ENCODE measurements at places on chromosomes 2 and 18. TPM values are rescaled to one million over a fixed set of nuclear protein-coding genes. Genes with fewer than 3 reads are reported as not detected.

Gene FMNL2
- 0.64 TPM for total RNA-seq

Gene SCYGR4
- not detected for total RNA-seq

Gene FAM161A
- total RNA-seq, result 4.4 TPM

Gene TMEM169
- 2.6 TPM for total RNA-seq

Gene SLC4A3
- not detected for total RNA-seq

Gene SPIRE1
- total RNA-seq, result 2.9 TPM

Gene NAT8
- not detected for total RNA-seq

Gene WNT10A
- total RNA-seq, result 0.10 TPM

Gene FBXO15
- 0.89 TPM for total RNA-seq

Gene DCDC2C
- not detected for total RNA-seq

Gene ZBTB7C
- total RNA-seq, result 0.15 TPM

Gene FARP2
- total RNA-seq, result 18.2 TPM

Gene DOK6
- total RNA-seq, result not detected

Gene WNT6
- total RNA-seq, result not detected

Gene OSR1
- not detected for total RNA-seq

Gene IL1A
- 0.17 TPM for total RNA-seq

Gene SLC16A14
- 0.27 TPM for total RNA-seq

Gene RTP5
- not detected for total RNA-seq

Gene SERPINB11
- not detected for total RNA-seq

Gene TYMS
- total RNA-seq, result 421 TPM

Gene MC5R
- total RNA-seq, result not detected

Gene CD8B2
- total RNA-seq, result not detected

Gene PKDCC
- total RNA-seq, result not detected

Gene CCBE1
- total RNA-seq, result not detected

Gene IL36B
- not detected for total RNA-seq

Gene HRH4
- total RNA-seq, result 0.21 TPM

Gene DTYMK
- total RNA-seq, result 79.7 TPM

Gene CFAP65
- not detected for total RNA-seq

Gene GPN1
- 36.3 TPM for total RNA-seq

Gene TGFA
- not detected for total RNA-seq

Gene RUFY4
- total RNA-seq, result 2.1 TPM

Gene SCN1A
- not detected for total RNA-seq

Gene SKA1
- total RNA-seq, result 51.4 TPM

Gene TANK
- total RNA-seq, result 71.5 TPM

Gene PER2
- 13.1 TPM for total RNA-seq

Gene UGT1A10
- not detected for total RNA-seq

Gene M1AP
- not detected for total RNA-seq

Gene KCNS3
- not detected for total RNA-seq

Gene SERPINB13
- not detected for total RNA-seq

Gene UNC80
- not detected for total RNA-seq

Gene PID1
- not detected for total RNA-seq

Gene GKN1
- not detected for total RNA-seq

Gene SIX2
- not detected for total RNA-seq

Gene GYPC
- total RNA-seq, result 161 TPM

Gene CCDC148
- 0.15 TPM for total RNA-seq

Gene ACMSD
- total RNA-seq, result not detected

Gene PIKFYVE
- 34.7 TPM for total RNA-seq

Gene CREB1
- 92.5 TPM for total RNA-seq

Gene FZD7
- 0.12 TPM for total RNA-seq

Gene UGT1A4
- not detected for total RNA-seq

Gene GPR35
- 5.1 TPM for total RNA-seq

All from activated CD4-positive, alpha-beta T cell treated with anti-CD3 and anti-CD28 coated beads, Interleukin-2, amount 10 ng/mL, durations not matched to agents 7 days and 5 days (primary cell).